ENCODE measurements at places on chromosomes 1 and 21.

GRCh38 chr1:2949966-2950925 is 71.0 kb upstream of the ACTRT2 start:
- no peaks in the 10 kb centered on the region for H3K27me3 ChIP-seq
- H3K4me1 ChIP-seq: no peaks in the 10 kb centered on the region
- H3K4me3 ChIP-seq: no peak overlapping the region
- no peak for DNase-seq
- no peak overlapping the region for H3K27ac ChIP-seq
- H3K36me3 ChIP-seq: no peaks in the 10 kb centered on the region

- H3K36me3 ChIP-seq: no peaks in the 10 kb centered on the region
- DNase-seq: no peak
- no peak overlapping the region for H3K4me3 ChIP-seq
- H3K27ac ChIP-seq: no peak overlapping the region
These were observed 9.2 kb downstream of the MEF2D start for GRCh38 chr1:156491151-156491949.

DNA sequence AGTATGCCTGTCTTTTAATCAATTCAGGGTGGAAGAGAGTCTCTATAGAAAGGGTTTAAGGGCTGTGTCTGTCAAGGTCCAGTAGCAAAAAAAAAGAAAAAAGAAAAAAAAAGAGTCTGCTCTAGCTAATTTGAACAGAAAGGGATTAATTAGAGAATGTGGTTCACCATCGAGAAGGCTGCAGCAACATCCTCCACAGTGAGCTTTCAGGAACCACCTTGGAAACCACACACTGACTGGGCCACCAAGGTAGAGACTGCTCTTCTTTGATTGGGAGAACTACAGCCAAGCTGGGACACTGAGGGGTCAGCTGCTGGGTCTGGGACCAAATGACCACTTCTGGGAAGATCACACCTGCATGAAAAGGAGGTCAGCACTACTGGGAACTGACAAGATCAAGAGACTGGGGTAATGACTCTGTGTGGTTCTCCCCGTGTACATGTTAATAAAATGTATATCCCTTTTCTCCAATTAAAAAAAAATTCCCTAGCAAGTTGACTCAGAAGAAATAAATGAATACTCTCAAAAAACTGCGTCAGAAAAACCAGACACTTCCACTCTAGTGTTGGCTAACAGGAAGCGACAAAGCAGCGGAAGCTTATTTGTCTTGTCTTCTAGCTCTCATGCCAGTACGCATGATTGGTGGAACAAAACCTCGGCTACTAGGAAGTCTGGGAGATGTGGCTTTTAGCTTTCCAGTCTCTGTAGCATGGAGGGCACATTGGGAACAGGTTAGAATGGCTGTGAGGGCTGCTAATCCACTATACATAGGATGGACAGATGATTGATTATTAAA is 60.0 kb upstream of the IVNS1ABP start:
- H3K27me3 ChIP-seq: no peaks in the 10 kb centered on the region
- no peak for DNase-seq
- H3K4me1 ChIP-seq: no peaks in the 10 kb centered on the region
- no peak overlapping the region for H3K4me3 ChIP-seq
- H3K27ac ChIP-seq: no peak overlapping the region

DNA sequence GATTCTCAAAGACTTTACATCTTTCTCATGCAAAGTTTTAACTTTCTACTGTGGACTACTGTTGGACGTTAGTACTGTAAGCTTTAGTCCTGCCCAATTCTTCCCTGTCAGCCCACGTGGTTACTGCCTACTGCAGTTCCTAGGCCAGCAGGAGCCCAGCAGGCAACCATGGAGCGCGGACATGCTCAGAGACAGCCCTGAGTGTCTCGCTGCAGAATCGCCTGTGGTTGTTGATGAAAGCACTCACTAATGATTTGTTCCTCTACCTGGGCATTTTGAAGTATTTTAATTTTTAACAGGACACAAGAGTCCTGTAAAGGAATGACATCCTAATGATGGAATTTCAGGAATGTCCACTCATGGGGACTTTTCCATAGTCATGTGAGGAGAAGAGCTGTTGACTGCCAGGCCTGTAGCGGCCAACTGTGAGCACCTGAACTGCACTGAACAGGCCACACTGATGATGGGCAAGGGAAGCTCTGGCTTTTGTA is 44.1 kb downstream of the PGBD5 start:
- H3K36me3 ChIP-seq: peaks cover 12% of the 10 kb centered on the region
- H3K4me1 ChIP-seq: peaks cover 7% of the 10 kb centered on the region
- peak overlapping the region; percentile 81 for H3K27ac ChIP-seq
- H3K4me3 ChIP-seq: no peak overlapping the region
- no peak for DNase-seq

DNA sequence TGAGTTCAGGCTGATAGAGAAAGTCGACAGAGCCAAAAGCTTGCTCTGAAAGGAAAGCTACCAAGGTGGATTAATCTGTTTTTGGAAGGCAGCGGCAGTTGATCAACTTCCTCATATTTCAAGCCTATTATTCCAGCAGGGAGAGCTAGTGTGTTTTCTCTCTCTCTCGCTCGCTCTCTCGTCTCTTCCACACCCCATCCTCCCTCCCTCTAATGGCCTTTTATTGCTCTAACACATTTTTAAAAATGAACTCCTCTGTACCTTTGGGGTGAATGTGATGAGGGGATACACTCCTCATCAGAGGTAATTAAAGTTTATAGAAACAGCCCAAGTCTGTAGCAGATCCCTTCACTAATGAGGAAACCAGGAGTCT is 126.4 kb downstream of the CLIC6 start:
- peaks cover 2% of the 10 kb centered on the region for H3K36me3 ChIP-seq
- no peak overlapping the region for H3K4me3 ChIP-seq
- H3K27ac ChIP-seq: peak overlapping the region; percentile 80
- DNase-seq: no peak
- peaks cover 51% of the 10 kb centered on the region for H3K4me1 ChIP-seq
- peaks cover 3% of the 10 kb centered on the region for H3K27me3 ChIP-seq

- peaks cover 14% of the 10 kb centered on the region for H3K4me1 ChIP-seq
- no peaks in the 10 kb centered on the region for H3K36me3 ChIP-seq
- H3K27ac ChIP-seq: no peak overlapping the region
These were observed 62.6 kb upstream of the COL6A1 start for GRCh38 chr21:45918835-45919447.

DNA sequence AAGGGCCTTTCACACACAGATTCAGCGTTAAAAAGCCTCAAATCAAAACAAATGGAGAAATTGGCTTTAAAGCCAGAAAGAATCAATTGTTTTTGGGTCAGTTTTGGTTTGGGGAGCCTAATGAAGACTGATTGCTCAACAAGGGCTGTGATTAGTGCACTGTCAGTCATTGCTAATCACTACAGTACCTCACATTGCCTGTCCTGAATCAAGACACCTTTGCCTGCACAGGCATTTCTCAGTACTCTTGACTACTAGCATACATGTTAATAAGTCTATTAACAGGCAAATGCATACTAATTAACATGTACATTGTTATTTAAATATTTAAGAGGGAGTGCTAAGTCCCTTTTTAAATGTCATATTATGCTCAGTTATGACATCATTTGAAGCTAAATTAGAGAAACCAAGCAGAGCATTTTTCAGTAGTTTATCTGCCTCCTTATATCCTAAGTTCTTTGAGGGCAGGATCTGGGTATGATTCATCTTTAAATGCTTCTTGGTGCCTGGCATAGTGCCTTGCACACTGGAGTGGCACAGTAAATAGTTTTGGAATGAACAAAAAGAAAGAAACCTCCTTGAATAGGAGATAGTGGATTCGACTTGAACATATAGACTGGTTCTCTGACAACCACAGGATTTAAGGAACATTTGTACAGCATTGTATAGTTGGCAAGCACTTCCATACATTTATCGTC is 25.8 kb upstream of the CCN1 start:
- no peak overlapping the region for H3K27ac ChIP-seq
- no peaks in the 10 kb centered on the region for H3K27me3 ChIP-seq
- H3K36me3 ChIP-seq: no peaks in the 10 kb centered on the region
- no peak for DNase-seq
